ENCODE measurements at places on chromosomes 1 and 21.

DNA sequence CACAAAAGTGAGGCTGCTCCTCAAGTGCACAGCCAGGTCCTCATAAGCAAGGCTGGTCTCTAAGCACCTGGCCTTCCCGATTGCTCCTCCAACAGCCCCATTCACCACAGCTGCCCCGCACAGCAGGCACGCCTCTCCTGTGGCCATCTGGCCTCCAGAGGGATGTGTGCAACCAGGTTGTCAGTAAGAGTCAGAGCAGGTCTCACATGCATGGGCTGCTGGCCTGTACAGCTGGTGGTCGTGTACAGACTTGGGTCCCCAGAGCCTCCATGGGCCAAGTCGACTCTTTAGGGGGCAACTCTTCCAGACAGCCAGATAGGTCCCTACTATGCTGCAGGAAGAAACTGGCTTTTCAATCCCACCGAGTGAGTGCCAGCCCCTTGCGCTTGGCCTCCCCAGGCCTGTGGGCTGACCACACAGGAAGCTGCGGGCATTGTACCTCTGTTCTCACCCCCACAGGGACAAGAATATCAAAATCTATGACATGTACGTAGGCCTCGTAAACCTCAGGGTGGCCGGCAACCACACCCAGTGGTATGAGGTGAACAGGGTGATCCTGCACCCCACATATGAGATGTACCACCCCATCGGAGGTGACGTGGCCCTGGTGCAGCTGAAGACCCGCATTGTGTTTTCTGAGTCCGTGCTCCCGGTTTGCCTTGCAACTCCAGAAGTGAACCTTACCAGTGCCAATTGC is 1.4 kb downstream of the PRSS38 start:
- DNase-seq, result no peak

DNA sequence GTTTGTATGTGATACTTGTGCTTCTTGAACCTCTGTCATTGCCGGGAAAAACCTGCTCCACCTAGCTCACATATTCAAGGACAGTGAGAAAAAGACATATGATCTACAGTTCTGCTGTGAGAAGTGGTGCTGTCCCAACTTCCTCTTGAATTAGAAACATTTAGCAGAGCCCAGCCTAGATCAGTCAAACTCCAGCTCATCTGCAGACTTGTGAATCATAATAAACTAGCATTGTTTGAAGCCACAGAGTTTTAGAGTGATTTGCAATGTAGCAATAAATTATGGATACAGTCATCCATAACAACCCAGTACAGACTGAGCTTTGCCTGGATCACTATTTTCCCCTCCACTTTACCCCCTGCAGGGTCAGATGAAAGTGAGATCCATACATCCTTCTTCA is 497.8 kb downstream of the PLA2G4A start:
- DNase-seq, result no peak

DNA sequence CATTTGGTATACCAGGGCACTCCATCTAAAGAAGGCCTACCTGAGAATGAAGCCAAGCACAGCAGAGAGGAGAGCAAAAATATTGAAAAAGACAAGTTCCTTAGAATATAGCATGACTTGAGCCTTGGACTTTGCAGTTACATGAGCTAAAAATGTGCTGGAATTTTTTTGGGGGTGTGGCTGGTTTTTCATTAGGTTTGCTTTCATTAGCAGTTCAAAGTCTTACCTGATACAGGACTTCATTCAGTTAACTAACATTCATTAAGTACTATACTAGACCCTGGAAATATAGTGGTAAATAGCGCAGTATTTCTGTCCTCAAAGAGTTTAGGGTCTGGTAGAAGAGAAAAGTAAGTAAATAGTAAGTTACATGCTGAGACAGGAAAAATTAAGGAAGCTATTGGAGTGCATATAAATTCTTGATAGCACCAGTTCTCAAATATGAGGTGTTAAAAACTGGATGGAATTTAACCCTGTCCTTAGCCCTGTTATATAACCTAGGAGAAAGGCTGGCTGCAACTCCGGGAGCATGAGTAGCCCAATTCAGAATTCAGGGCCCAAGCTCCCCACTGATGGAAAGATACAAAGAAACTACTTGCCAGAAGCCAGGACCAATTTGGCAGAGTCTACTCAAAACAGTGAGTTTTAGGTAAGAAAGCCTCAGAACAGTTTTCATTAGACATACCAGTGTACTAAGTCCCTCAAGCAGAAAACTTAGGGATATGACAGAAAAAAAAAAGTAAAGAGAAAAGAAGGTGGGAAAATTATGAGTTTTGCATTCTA is 3.1 kb upstream of the DOCK7 start:
- DNase-seq, result no peak

- DNase-seq, result peak; percentile 38
Measured at GRCh38 chr1:46203738-46204405, 738 bp downstream of the LURAP1 start.

DNA sequence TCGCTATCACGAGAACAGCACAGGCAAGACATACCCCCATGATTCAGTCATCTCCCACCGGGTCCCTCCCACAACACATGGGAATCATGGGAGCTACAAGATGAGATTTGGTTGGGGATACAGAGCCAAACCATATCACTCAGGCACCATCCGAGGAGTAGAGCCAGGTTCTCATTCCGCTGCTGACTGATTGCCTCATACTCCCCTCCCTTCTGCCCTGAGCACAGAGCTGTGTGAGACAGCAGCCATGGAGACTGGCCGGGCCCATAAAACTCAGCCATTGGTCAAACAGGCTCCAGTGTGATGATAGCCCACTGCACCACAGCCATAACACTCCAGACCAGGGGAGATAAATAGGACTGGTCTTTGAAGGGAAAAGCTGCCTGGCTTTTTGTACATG is 22.6 kb downstream of the TTC4 start:
- DNase-seq, result no peak

- DNase-seq, result no peak
Measured at GRCh38 chr1:220928725-220929300, 49.6 kb downstream of the HLX start.
